Mesenteric fat pad (tissue), 1 donor: ENCODE measurements at places on chromosomes 12 and 14. TPM values are rescaled to one million over a fixed set of nuclear protein-coding genes. Genes with fewer than 3 reads are reported as not detected.

LRRC9 gene
- not detected for total RNA-seq

PRMT5 gene
- 54.8 TPM for total RNA-seq

CCDC198 gene
- not detected for total RNA-seq

KRT74 gene
- not detected for total RNA-seq

PPP1R36 gene
- 1.3 TPM for total RNA-seq

TSPAN11 gene
- total RNA-seq = 1.4 TPM

IPO4 gene
- total RNA-seq = 46.3 TPM

C12orf50 gene
- total RNA-seq = 0.13 TPM

LMO3 gene
- total RNA-seq = 61.2 TPM

CLEC6A gene
- total RNA-seq = not detected

OVCH1 gene
- 0.90 TPM for total RNA-seq

JDP2 gene
- 113 TPM for total RNA-seq

SERPINA5 gene
- 0.48 TPM for total RNA-seq

SPIC gene
- not detected for total RNA-seq

RBP5 gene
- total RNA-seq = 1.1 TPM

KRT78 gene
- not detected for total RNA-seq

INSM2 gene
- not detected for total RNA-seq

WDHD1 gene
- 3.6 TPM for total RNA-seq

LHX5 gene
- not detected for total RNA-seq

DBX2 gene
- total RNA-seq = 0.32 TPM

NXPH4 gene
- total RNA-seq = 1.4 TPM

DAAM1 gene
- 52.5 TPM for total RNA-seq

WSCD2 gene
- 0.42 TPM for total RNA-seq

ARPC3 gene
- total RNA-seq = 187 TPM

DNAJC22 gene
- not detected for total RNA-seq

LRIG3 gene
- 17.6 TPM for total RNA-seq

ZNF891 gene
- total RNA-seq = 1.8 TPM

C3AR1 gene
- 53.1 TPM for total RNA-seq

IFT43 gene
- 33.1 TPM for total RNA-seq

SLC17A8 gene
- total RNA-seq = not detected

OR6C2 gene
- not detected for total RNA-seq

CREBL2 gene
- total RNA-seq = 44.0 TPM

RGS6 gene
- 7.6 TPM for total RNA-seq

MGST1 gene
- 1,962 TPM for total RNA-seq
